ENCODE measurements at places on chromosomes 16 and 17.

DNA sequence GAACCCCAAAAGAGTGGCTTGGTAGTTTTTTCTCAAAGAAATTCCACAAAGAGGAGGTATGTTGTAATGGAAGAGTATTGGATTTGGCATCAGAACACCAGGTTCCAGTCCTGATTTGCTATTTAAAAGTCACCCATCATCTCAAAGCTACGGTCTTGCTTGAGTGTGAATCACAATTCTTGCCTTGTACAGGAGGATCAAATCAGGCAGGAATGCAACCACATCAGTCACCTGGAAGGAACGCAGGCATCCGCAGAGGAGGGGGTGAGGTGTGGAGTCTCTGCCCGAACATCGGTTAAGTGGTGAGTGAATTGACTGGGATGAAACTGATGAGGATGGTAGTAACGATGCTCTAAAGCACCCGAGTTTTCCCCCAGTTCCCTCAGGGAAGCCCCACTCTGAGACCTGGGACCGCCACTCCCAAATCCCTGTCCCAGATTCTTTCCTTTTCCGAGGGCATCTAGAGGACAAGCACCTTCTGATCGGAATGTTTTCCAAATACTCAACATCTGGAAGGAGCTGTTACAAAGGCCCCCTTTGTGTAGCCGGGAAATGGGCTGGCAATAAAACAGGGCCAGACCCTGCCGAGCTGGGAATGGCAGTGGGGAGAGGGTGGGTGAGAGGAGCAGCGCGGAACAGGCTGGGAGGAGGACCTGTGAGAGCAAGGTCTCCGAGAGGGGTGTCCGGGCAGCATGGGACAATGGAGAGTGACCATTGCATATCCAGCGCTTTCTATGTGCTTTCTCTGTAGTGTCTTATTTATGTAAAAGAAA is 469.6 kb downstream of the SLC39A11 start:
- no peak for DNase-seq

GRCh38 chr17:67475161-67475937 is 98.3 kb downstream of the PITPNC1 start:
- DNase-seq, result peak; percentile 91

GRCh38 chr17:78865682-78866390 is 25.2 kb upstream of the USP36 start:
- peak; percentile 67 for DNase-seq

DNA sequence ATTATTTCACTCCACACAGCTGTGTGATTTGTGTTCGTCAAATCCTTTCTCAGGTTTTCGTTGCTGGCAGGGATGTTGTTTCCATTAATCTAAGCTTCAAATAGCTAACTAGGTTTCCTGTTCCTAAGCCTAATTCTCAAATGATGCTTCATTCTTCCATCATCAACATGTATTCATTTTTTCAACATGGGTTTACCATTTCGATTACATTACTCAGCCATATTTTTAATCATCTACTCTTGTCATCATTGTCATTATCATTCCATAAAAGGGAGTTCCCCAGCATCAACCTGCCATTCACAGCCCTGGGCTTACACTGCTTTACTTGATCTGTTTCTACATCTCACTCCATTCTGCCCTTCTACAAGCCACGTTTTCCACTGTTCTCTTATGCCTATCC is 33.3 kb upstream of the ANKFN1 start:
- no peak for DNase-seq

DNA sequence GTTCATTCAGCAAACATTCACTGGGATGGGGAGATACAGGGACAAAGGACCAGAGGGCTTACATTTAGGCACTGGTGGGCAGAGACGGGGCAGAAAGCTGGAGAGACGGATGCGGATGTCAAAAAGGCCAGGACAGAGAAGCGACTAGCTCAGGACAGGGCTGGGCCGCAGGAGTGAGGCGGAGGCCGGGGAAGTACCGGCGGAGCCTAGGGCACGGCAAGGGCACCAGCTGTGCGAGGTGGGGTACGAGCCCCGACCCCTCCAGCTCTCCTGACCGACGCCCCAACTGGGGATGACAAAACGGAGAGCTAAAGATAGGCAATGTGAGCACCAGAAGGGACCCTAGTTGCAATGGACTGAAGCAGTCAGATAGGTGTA is 3.9 kb upstream of the SGCA start:
- no peak for DNase-seq
